NCI-H226 (cell line): ENCODE measurements at places on chromosomes 11 and 22.

GRCh38 chr11:43922744-43923405 is 19.6 kb upstream of the C11orf96 start:
- DNase-seq, result no peak

DNA sequence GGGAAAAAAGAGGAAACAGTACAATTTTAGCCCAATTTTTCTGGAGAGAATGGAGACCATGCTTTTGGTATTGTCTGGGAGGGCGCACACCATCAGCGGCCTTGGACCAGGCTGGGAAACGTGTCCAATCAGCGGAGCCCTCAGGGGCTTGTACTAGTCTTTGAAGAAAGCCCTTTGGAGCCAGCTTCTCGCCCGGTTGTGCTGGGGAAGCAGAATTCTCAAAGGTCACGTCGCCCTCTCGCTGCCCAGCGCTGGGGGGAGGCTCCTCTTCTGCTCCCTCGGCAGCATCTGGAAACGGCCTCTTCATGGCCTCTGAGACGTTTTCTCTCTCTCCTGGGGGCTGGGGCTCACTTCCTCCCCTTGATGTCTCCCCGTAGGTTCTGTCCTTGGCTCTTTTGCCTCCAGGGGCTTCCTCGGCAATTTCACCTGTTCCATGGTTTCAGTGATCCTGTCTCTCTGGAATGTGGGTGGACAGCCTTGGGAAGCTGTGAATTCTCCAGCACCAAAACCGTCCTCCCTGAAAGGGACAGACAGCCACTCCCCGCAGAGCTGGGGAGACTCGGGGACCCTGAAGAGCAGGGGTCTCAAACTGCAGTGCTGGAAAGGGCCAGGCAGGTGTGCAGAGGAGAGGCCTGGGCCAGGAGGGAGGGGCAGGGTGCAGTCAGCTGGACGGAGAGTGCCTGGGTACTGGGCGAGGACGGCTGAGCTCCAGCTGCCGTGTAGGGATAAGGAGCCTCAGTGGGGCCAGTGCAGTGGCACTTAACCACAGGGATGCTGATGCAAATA is 80.2 kb downstream of the RPS6KA4 start:
- no peak for DNase-seq

DNA sequence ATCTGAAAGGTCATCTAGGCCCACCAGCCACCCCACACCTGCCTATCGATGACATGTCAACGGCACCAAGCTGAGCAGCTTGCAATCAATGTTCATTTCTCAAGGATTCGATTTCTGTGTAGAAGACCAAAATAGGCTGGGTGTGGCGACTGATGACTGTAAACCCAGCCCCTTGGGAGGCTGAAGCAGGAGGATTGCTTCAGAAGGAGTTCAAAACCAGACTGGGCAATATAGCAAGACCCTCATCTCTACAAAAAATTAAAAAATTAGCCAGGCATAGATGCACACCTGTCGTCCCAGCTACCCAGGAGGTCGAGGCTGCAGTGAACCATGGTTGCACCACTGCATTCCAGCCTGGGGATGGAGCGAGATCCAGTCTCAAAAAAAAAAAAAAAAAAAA is 108.7 kb downstream of the MICAL3 start:
- DNase-seq, result no peak

GRCh38 chr11:23112987-23113886 is 253.0 kb upstream of the CCDC179 start:
- DNase-seq, result peak; percentile 24

DNA sequence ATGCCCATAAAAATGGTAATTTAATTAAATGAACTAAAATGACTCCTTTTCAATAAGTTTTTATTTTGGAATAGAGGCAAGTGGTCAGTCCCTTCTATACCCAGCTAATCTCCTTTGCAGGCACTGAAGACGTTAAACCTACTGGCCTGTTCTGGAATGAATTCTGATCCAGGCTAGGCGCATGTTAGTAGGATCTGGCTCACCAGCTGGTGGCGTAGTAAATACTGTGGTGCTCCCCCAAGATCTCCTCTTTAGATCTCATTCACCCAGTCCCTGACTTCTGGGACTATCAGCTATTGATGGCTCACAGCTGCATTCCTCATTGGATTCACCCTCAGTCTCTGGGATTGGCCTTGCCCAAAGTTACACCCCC is 173.7 kb upstream of the DDI1 start:
- no peak for DNase-seq

- no peak for DNase-seq
These were observed 4.4 kb upstream of the TPCN2 start for GRCh38 chr11:69044111-69045013.

DNA sequence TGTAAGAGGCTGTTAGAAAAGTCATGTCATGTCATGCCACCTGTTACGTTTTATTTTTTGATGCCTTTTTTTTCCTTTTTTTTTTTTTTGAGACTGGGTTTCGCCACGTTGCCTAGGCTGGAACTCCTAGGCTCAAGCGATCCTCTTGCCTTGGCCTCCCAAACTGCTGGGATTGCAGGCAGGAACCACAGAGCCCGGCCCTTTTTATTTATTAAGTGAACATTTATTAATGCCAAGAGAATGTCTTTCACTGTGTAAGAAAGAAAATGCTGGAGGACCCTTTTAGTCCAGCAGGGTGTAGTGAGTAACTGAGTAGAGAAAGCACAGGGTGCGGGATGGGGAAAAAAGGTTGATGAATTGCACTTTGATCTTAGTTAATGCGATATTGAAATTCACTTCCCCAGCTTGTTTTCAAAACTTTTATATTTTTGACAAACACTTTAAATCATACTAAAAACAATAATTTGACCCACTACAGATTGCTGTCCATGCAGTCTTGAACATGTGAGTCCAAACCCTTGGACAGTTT is 2.3 kb upstream of the XBP1 start:
- no peak for DNase-seq

DNA sequence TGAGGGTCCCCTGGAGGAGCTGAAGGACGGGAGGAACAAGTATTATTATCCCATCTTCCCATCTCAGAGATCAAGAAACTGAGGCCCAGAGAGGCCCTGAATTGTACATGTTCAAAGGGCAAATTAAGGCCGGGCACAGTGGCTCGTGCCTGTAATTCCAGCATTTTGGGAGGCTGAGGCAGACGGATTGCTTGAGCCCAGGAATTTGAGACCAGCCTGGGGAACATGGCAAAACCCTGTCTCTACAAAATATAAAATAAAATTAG is 8.1 kb downstream of the PLA2G6 start:
- no peak for DNase-seq

DNA sequence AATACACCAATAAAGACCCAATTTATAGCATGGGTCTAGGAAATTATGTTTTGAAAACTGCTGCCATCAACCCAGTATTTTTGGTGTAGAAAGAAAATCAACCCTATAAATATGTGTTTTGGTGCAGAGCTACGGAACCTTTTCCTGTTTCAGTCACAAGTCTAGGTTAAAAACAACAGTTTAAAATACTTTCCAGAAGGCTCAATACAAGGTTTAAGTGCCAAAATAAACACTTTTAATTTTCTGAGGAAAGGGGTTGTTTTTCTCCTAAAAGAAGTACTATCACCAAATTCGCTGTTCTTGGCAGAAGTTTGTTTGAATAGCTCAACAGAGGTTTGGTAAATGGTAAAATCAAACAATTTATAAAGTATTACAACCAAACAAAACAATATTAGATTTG is 201.3 kb downstream of the TMEM135 start:
- no peak for DNase-seq

GRCh38 chr11:2300290-2300935 is 1.3 kb downstream of the C11orf21 start:
- DNase-seq, result no peak

DNA sequence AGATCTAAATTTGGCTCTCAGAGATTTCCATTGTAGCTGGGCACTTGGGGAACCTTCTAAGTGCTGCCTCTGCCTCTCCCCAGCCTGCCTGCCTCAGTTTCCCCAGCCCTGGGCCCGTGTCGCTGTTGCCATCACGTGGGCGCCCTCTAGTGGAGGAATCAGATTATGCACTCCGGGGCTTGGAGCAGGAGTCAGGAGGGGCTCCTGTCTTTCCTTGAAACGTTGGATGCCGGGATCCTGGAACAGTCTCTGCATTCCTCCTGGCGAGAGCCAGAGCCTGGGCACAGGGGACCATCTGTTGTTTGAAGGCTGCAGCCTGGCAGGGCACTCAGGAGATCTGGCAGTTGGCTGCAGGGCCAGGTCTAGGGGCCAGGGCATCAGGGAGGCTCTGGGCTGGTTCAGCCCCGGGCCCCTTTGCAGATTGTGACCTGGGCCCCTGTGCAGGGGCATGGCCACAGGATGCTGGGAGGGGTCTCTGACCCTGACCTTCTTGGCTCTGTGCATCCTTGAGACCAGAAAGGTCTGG is 71.6 kb downstream of the LRP5 start:
- DNase-seq, result no peak

DNA sequence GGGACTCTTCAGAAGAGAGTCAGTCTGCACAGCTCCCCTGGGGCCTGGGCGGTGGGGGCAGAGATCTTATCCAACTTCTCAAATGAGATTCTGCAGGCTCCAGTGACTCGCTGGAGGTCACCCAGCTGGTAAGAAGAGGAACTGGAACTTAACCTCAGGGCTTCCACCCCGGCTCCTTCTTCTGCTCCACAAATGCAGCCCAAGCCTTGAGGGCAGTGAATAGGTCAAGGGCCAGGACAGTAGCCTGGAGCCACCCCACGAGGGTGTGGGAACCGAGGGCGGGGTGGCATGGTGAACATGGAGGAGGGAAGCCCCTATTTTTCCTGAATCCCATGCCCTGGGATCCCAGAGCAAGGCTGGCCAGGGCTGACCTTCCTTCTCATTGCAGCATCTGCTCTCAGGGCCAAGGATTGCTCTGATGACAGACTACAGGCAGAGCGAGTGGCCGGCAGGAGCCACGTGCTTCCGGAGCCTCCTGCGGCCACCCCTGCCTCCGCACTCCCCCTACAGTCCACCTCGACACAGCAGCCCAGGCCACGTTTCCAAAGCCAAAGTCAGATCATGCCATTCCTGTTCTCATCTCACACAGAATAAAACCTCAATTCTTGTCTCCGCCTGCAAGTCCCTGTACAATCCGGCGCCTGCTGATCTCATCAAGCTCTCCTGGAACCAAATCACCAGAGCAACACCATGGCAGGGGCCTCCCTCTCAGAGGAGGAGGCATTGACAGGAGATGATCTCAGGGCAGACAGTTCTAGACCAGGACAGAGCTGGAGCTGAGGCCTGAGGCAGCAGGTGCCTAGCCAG is 21.1 kb upstream of the UPK3A start:
- peak; percentile 37 for DNase-seq

- no peak for DNase-seq
These were observed 161.5 kb upstream of the ARHGAP42 start for GRCh38 chr11:100525635-100526034.

GRCh38 chr11:122666743-122667142 is 11.2 kb downstream of the UBASH3B start:
- DNase-seq, result no peak

GRCh38 chr11:69841859-69842698 is 22.9 kb upstream of the FGF3 start:
- no peak for DNase-seq

DNA sequence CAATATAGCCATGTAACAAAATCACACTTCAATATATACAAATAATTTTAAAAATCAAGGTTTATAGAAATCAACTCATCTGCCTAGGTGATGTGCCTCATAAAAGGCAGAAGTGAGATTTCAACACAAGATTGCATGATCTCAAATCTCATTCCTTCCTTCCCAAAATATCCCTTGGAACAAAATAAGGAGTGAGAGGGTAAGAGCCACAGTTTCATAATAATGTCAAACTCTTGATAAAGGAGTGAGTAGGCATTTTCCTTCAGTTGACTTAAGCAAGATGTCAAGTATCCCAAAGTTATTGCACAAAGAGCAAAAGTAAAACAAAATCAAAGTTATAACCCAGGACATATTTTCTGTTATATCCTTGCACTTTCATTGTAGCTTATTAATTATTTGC is 81.3 kb downstream of the C22orf31 start:
- no peak for DNase-seq

DNA sequence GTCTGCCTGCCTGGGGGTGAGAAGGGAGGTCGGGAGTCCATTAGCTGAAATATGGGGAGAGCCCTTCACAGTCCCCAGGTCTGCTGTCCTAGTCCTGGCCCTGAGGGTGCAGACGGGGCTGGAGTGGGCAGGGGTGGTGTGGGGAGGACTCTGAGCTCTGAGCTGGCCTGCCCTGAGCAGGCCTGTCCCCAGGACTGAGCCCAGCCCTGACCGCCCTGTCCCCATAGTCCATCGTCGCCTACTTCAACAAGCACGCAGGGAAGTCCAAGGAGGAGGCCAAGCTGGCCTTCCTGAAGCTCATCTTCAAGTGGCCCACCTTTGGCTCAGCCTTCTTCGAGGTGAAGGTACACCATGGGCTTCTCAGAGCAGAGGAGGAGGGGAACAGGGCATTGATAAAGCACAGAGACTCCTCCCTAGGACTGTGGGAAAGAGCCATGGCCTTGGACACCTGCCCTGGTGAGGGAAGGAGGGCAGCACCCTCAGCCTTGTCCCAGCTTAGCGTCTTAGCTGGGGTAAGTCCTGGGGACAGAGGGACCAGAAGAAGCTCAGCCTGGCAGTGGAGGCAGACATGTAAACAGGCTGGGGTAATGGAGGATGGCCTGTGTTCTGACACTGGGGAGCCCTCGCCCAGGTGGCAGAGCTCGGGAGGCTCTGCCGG is 83.7 kb downstream of the MYO7A start:
- no peak for DNase-seq

DNA sequence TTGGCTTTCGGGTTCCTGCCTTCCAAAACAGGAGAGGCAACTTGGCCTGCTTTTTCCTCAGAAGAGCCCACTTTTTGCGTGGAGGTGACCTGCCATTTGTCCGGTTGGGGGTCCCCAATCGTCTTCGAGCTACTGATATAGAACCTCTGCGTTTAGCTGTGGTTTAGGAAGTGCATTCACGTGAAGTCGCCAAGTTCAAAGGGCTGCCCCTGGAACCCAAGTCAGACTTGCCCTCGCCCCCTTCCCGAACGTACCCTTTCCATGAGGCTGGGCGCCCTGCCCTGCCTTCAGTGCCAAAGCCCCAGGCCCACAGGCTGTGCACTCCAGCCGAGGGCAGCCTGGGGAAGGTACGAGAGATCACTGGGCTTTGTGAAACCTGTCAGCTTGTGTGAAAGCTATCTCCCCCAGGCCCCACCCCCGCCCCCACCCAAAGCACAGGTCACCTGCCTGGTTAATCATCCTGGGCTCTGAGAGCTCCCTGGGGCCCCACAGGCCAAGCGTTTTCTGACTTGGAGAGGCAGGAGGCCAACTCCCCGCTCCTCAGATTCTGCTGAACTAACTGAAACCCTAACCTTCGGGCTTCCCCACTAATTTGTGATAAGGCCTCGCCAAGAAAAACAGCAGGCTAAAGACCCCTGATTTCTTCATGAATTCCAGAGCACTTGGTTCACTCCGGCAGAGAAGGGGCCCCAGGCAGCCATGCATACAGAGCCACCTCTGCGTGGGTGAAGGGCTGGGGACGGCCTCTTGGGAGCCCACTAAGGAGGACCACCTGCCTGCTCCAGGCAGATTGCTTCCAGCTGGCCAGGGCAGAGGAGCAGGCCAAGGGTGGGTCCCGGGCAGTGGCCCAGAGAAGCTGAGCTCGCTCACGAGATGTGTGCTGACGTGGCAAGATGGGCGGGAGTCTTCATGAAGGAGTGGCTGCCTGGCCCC is 25.8 kb upstream of the KCNQ1OT1 start:
- DNase-seq, result peak; percentile 66

DNA sequence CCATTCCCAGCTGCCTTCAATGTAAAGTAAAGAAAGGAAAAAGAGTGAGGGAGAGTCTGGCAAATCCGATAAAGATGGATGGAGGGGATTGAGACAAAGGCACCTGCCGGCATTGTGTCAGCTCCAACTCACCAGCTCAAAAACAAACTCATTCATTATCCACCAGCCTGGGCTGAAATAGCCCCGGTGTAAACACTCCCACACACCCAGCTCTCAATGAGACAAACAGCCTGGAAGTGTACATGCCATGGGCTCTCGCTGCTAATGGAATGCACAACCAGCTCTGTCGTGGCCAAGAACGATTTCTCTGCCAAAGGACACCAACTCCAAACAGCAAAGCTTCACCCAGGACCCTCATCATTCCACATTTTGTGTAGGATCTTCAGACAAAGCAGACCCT is 89.3 kb upstream of the OPCML start:
- DNase-seq, result no peak
